ENCODE measurements at places on chromosomes 4 and X.
A peak's percentile ranks its signal among the peaks of the same experiment; 100 is the strongest.

DNA sequence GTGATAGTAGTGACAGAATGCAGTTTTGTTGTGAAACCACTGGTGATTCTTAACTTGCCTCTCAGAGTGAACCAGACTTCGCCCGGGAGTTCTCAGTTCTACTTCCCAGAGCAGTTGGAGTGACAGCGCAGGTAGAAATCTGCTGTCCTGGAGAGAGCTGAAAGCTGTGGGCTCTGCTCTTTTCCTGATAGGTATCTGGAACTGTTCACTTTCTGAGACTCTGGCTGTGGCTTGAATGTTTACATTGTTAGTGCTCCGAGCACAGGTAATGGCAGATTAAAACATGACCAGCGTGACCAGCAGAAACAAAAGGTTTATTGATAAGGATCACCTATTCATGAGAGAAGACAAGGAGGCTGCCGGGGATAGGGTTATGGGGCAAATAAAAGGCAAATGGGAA is 360.7 kb downstream of the BMPR1B start:
- no peak for DNase-seq

- peak; percentile 93 for DNase-seq
Measured at GRCh38 chr4:108433832-108434231, 186.5 kb upstream of the RPL34 start.

GRCh38 chrX:39308126-39308525 is 506.9 kb downstream of the MID1IP1 start:
- no peak for DNase-seq

- DNase-seq = no peak
Measured at GRCh38 chr4:12973522-12973921, 510.6 kb downstream of the RAB28 start.

DNA sequence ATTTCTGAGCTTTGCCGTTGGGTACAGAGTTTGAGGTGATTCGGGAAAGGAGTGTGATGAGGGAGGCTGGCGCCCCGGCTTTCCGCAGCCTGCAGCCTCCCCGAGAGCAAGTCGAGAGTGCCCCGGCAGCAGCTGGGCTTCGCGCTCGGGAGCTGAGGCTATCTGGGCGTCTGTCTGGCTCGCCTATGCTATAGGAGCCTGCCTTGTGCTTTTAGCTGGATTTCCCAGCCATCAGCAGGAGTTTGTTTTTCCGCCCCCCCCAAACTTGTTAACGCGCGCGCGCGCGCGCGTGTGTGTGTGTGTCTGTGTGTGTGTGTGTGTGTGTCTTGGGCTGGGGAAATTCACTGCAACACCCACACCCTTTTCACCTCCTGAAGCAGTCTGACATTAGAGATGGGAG is 765 bp upstream of the DGKK start:
- no peak for DNase-seq
